Spinal cord (tissue), 10 donors: ENCODE measurements at places on chromosomes 5 and 9. TPM values are rescaled to one million over a fixed set of nuclear protein-coding genes. Genes with fewer than 3 reads are reported as not detected.

DNA sequence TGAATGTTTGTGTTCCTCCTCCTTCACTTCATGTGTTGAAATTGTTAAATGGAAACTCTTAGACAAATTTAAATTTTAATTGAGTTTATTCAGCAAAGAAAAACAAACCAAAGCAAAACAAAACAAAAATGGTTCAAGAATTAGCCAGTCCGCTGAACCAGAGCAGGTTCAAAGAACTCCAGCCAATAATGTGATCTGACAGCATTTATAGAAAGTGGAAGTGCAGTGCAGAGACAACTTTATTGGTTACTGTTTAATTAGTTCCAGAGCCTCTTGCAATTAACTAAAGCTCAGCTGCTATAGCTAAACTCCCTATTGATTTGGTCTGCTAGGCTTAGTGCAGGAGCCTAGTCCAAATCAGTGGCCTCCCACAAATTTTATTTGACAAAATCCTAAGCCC is 132.9 kb downstream of the RNF180 start:
- H3K27me3 ChIP-seq, result no peaks in the 10 kb centered on the region
- no peaks in the 10 kb centered on the region for H3K36me3 ChIP-seq
- no peaks in the 10 kb centered on the region for H3K4me1 ChIP-seq
- no peak overlapping the region for H3K4me3 ChIP-seq
- DNase-seq, result no peak

DNA sequence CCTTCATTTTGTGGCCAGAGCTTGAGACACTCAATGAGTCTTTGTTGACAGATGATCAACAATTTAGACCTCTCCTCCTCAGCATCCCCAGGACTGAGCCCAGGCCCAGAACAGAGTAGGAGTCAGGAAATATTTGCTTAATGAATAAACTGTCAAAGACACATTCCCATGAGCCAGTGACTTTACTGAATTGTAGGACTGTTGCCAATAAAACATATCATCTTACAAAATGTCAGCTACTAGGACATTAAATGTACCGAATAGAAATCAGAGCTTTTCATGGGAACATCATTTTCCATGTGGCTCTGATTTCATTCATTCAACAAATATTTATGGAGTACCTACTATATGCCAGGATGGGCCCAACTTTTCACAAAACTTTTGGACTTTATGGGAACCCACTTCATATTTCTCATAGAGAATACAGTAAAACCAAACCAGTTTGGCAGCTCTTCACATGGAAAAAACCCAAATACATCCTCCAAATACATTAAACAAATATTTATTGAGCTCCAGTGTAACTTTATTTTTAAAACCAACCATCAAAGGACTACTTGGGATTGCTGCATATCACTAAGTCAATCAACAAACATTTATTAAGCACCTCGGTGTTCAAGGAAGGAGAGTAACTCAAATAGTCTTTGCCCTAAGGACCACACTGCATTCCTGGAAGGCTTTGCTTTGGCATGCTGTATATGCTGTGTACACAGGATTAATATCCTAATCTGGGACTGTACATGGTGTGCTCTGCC is 11.4 kb downstream of the VDAC1 start:
- no peak overlapping the region for H3K27ac ChIP-seq
- DNase-seq, result no peak
- H3K4me3 ChIP-seq, result no peak overlapping the region
- no peaks in the 10 kb centered on the region for H3K27me3 ChIP-seq

GRCh38 chr5:141753971-141754713 is 72.1 kb upstream of the ARAP3 start:
- no peak for DNase-seq
- H3K4me3 ChIP-seq, result no peak overlapping the region
- H3K36me3 ChIP-seq, result peaks cover 3% of the 10 kb centered on the region
- no peak overlapping the region for H3K27ac ChIP-seq
- H3K4me1 ChIP-seq, result peaks cover 38% of the 10 kb centered on the region
- peaks cover 25% of the 10 kb centered on the region for H3K27me3 ChIP-seq

The PRDM9 gene
- not detected for total RNA-seq

The PDE6A gene
- total RNA-seq, result 0.10 TPM

The PCDHGA7 gene
- 6.6 TPM for total RNA-seq

The OTP gene
- total RNA-seq, result 0.83 TPM

- H3K4me3 ChIP-seq, result no peak overlapping the region
- H3K27me3 ChIP-seq, result peaks cover 3% of the 10 kb centered on the region
- no peak for DNase-seq
- H3K36me3 ChIP-seq, result no peaks in the 10 kb centered on the region
These were observed 144.5 kb downstream of the GAPVD1 start for GRCh38 chr9:125405938-125406809.

DNA sequence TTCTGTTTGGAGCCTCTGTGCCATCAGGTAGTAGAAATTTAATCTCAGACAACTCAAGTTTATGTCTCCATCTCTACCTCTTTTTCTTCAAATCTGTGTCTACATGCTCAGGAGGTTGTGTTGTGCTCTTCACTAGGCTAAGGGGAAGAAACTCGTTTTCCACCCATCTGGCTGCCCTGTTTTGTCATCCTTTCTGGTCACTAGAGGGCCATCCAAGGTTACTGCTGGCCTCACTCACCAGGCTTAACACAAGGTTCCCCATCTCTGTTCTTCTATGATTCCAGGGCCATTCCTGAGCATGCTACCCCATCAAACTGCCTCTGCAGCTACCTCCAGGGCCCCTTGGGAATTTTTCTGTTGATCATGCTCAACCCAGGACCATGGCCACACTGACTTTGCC is 213.3 kb upstream of the FBXL7 start:
- H3K4me1 ChIP-seq, result no peaks in the 10 kb centered on the region
- no peak for DNase-seq
- no peak overlapping the region for H3K4me3 ChIP-seq
